Activated naive CD4-positive, alpha-beta T cell treated with anti-CD3 and anti-CD28 coated beads, Interleukin-2, amount 50 U/mL, for 72 hours (primary cell): ENCODE measurements at places on chromosomes 3 and 15. TPM values are rescaled to one million over a fixed set of nuclear protein-coding genes. Genes with fewer than 3 reads are reported as not detected.

Gene LDHAL6B
- not detected for total RNA-seq

Gene ELL3
- 9.3 TPM for total RNA-seq

Gene CPNE9
- 0.11 TPM for total RNA-seq

Gene TRPM1
- not detected for total RNA-seq

Gene ARHGAP11A
- 148 TPM for total RNA-seq

Gene CP
- total RNA-seq = not detected

GRCh38 chr3:197950677-197951061, 679 bp downstream of the RPL35A start:
- DNase-seq = no peak

GRCh38 chr3:194867270-194867983, 181.7 kb downstream of the FAM43A start:
- no peak for DNase-seq

GRCh38 chr3:136957751-136958288, at the start of gene IL20RB:
Gene IL20RB (plus strand): TSS chr3:136957983. CDS start chr3:136958114, 131 bp downstream.
- DNase-seq = no peak

DNA sequence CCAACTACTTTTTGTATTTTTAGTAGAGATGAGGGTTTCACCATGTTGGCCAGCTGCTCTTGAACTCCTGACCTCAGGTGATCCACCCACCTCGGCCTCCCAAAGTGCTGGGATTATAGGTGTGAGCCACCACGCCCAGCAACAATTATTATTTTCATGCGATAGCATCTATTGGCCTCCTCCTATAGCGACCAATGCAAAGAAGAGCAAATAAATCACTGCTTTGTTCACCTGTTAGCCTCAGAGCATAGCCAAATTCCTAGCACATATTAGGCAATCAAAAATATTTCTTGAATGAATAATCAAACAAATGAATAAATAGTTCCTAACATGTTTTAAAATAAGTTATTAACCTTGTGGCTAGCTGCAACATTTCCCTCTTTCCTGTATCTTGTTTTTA, 36.8 kb upstream of the TNFSF10 start:
- no peak for DNase-seq

- no peak for DNase-seq
Observed at GRCh38 chr3:82736696-82737277, 975.3 kb upstream of the GBE1 start.

GRCh38 chr3:141412936-141413354, 44.6 kb downstream of the ZBTB38 start:
- no peak for DNase-seq

GRCh38 chr3:17515445-17516234, 226.8 kb downstream of the TBC1D5 start:
- DNase-seq = no peak

DNA sequence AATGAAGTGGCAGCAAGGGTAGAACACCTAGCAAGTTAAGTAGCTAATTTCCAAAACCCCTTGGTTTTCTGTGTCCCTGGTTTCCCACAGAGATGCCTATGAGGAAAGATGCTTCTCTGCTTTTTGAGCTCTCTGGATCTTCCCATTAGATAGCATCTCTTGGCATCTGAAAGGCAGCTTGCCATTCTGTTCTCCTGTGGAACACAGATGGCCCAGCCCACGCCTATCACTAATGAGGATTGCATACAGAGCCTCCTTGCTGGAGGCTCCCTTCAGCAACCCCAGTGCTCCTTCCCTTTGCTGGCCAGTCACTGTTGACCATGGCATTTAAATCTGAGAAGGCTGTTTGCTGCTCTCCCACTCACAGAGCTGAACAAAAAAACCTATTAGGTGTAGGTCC, 34.4 kb upstream of the ETV5 start:
- no peak for DNase-seq

- DNase-seq = no peak
Observed at GRCh38 chr15:60423537-60423936, 25.8 kb upstream of the ANXA2 start.

DNA sequence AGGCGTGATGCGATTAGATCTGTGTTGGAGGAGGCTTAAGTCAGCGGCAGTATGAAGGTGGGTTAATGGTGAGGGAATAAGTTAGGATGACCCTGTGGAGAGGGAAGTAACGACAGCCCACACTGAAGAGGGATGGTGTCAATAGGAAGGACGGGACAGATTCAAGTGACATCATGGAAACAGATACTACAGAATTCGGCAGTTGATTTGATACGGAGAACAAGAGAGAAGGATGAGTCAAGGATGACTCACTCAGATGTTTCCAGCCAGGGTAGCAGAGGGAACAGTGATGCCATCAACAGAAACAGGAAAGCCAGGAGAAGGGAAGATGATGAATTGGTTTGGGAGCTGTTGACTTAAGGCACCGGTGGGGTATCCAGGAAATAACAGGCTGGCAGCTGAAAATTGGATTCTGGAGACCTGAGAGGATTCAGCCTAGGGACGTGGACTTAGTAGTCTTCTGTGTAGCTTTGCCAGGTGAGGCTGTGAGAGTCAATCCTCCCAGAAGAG, 38.0 kb downstream of the SHC4 start:
- DNase-seq = peak; percentile 11

DNA sequence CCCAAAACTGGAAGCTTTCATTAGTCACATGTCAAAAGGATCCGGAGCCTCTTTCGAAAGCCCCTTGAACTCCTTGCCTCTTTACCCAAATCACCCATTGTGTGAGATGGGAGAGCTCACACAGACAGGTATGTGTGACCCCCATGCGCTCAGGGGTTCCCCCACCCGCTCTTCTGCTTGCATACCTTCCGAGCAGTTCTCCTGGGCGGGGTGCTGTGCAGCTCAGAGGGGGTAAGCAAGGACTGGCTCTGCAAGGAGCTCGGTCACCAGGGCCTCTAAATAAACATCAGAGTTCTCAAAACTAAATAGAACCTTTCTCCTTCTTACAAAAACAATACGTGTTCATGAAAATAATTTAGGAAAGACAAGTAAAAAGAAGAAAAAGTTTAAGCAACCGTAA, 55.7 kb downstream of the PXYLP1 start:
- no peak for DNase-seq
